DMS153 (cell line): ENCODE measurements at places on chromosomes 6 and 20.

GRCh38 chr20:20814685-20815084 is 102.2 kb upstream of the RALGAPA2 start:
- no peak for DNase-seq

DNA sequence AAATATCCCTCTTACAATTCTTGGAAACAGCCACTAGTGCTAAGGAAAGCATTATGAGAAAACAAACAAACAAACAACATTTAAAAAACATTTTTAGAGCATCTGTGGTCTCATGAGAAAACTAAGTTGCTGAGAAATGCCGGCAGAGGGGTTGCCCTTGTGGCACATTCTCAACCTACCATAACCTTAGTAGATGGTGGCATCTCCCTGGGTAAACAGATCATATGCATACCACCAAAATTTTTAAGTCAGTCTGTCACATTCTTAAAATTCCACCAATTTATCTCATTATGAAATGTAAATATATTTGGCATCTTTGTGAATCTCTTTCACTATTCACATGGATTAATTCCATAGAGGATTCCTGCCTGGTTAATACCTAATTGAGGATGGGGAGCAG is 575.7 kb upstream of the MARCKS start:
- DNase-seq: no peak

DNA sequence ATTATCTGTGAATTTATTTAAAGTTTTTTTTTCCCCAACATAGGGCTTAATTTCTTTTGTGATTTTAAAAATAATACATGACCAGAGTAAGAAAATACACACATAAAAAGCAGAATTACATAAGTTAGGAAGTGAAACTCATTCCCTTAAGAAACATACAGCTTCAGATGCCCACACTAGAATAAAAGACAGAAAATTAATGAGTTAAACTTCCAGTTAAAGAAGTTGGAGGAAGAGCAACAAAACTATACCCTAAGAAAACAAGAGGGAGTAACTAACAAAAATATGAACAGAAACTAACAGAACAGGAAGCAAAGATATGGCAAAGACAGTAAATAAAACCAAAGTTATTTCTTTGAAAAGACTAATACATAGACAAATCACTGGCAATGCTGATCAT is 107.6 kb upstream of the CEP85L start:
- DNase-seq: no peak

- DNase-seq: no peak
These were observed 32.5 kb upstream of the PRND start for GRCh38 chr20:4689220-4689619.

GRCh38 chr6:168662301-168662936 is 221.4 kb downstream of the SMOC2 start:
- DNase-seq: no peak

GRCh38 chr6:41599015-41599851 is 39.0 kb upstream of the MDFI start:
- no peak for DNase-seq

DNA sequence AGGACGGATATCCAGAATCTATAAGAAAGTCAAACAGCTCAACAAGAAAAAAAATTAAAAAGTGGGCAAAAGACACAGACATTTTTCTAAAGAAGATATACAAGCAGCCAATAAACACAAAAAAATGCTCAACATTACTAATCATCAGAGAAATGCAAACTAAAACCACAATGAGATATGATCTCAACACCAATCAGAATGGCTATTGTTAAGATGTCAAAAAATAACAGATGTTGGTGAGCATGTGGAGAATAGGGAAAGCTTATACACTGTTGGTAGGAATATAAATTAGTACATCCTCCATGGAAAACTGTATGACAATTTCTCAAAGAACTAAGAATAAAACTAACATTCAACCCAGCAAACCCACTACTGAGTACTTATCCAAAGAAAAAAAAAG is 23.3 kb upstream of the OSTM1 start:
- DNase-seq: no peak

DNA sequence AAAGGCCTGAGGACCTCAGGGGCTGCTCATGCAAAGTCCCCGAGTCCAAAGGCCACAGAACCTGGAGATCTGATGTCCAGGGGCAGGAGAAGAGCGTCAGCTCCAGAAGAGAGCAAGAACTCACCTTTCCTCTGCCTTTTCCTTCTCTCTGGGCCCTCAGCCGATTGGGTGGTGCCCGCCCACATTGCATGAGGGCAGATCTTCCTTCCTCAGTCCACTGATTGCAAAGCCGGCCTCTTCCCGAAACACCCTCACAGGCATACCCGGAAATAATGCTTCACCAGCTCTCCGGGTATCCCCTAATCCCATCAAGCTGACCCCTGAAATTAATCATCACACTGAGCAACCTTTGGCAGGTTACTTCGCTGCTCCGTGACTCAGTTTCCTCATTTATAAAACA is 33.4 kb downstream of the SPDEF start:
- DNase-seq: no peak

DNA sequence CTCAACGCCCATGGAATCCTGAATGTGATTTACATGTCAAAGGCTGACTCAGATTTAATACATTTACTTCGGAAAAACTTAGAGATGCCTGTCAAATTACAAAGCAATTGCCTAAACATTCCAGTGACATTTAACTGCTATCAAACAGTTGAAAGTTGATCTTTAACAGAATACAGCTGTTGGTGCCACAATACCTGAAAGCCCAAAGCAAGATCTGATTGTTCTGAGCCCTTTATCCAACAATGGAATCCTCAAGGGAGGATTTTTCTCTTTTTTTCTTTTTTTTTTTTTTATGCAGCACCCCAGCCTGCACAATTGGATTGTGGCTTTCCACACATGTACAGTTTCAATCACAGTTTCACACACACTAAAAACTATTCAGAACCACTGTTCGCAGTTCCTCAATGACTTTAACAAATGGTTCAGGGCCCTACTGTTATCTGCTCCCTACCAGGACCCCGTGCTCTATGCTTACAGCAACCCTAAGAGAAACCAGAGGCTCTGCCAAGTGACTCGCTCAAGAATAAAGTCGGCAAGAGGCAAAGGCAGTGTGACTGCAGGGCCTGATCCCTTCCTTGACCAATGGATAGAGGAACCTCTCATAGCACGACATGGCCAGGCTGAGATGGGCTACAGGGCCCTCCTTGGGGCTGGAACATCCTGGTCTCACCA is 33.3 kb downstream of the EPB41L2 start:
- no peak for DNase-seq

- DNase-seq: peak; percentile 51
These were observed 1.0 kb upstream of the DDAH2 start for GRCh38 chr6:31729979-31730630.

DNA sequence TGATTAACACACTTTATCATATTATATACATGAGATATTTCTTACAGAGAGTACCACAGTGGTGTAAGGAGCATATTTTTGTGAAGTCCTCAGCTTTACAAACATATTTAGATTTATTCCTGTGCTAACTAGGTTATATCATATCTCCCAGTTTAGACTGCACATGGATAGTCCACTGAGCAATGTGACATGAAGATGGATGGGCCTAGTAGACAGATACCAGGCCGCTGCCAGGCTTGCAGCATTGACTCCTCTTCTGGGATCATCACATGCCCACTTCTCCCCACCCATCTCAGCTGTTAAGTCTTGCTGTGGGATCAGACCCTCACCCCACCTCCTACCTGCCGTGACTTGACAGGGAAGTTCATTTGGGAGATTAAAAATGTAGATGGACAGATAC is 95.8 kb downstream of the SLX4IP start:
- no peak for DNase-seq

- no peak for DNase-seq
These were observed 29.4 kb downstream of the PRR18 start for GRCh38 chr6:166278579-166279392.

- peak; percentile 87 for DNase-seq
These were observed 5.3 kb upstream of the HMGN4 start for GRCh38 chr6:26532699-26533531.

- DNase-seq: no peak
These were observed 11.5 kb upstream of the CCDC170 start for GRCh38 chr6:151482290-151482689.

DNA sequence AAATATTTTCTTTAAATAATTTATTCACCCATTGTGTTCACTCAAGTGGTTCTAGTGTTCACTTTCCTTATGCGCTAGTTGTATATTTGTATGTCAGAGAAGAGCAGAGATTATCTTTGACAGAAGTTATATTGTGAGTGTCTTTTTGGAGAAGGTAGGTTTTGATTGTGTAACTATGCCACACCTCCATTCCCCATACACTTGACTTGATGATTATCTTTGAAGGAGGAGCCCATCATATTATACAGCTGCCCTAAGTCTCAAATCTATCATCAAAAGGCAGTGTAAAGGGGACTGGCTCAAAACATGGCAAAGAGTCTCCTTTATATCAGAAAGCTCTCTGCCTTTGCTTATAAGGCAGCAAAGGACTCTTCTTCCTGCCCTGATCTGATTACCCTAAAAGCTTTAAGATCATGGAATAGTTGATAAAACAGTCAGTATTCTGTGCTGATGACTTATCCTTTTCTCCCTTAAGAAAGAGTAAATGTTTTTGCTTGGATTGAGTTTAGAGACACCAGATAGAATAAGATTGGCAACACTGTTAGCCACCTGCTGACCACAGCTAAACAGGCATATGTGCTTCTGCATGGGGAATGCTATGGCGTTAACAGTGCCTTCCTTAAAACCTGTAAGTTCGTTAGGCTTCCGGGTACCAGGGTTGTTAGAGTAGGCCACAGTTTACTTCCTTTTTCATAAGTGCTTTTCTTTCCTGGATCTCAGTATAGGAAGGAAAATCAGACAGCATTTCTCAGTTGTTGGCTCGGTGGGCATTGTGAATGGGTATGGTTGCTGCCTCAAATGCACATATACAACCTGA is 22.6 kb downstream of the TOP1 start:
- DNase-seq: no peak

DNA sequence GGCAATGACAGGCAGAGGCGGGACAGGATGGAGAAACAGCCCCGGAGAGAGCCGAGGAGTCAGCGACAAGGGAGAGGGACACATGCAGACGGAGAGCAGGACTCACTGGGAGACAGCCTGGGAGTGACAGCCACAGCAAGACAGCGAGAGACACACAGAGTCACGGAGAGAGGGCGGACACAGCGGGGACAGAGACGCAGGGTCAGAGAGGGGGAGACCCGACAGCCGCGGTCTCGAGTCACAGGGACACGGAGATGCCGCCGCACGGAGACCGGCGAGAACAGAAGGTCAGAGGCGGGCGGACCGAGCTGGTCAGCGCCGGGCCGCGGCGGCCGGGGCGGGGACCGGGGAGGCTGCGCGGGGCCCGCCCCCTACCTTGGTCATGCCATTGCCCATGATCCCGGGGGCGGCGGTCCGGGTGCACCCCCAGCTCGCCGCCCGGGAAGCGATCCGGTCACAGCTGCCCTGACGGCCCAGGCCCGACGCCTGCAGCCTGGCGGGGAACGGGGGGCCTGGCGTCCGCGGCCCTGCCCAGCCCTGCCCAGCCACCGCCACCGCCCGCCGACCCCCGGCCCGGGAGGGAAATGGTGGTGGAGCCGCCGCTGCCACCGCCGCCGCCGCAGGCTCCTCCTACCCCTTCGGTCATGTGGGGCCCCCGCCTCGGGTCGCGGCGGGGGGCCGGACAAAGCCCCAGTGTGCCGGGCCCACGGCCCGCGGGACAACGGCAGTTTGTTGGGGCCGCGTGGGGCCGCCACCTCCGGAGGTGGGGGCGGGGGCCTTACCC is at the start of the genes DUSP15 and TTLL9:
Gene DUSP15 (minus strand): TSS at position 586 of the 784 bp plus-strand sequence. CDS start 190 bp downstream, at position 396.
Gene TTLL9 (plus strand): TSS at position 693 of the 784 bp plus-strand sequence. CDS start 493 bp downstream, outside the sequence.
- no peak for DNase-seq

- DNase-seq: no peak
These were observed 210.9 kb downstream of the TBX18 start for GRCh38 chr6:84553527-84553926.

- DNase-seq: no peak
These were observed 27.9 kb upstream of the SIRPG start for GRCh38 chr20:1685304-1686052.

DNA sequence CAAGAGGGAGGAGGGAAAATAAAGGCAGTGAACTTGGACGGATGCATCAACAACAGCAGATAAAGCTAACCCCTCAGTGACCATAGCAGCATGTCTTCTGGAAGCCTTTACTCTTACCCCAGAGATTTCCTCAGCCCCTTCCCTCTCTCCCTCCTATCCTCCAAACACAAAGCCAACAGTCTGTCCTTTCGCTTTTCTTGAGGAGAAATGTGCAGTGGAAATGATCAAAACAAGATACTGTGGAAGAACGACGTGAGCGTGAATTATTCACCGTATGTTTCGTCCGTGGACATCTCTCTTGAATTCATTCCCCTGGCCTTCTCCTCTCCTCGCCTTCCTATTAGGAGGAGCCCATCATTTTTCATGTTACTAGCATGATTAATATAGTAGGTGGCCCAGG is 8.5 kb downstream of the NRN1 start:
- DNase-seq: no peak

GRCh38 chr6:37845026-37845911 is 25.7 kb downstream of the ZFAND3 start:
- no peak for DNase-seq

- no peak for DNase-seq
These were observed 133.1 kb downstream of the LY86 start for GRCh38 chr6:6721606-6722005.

- DNase-seq: no peak
These were observed 246.2 kb downstream of the HIVEP2 start for GRCh38 chr6:142698751-142699150.

DNA sequence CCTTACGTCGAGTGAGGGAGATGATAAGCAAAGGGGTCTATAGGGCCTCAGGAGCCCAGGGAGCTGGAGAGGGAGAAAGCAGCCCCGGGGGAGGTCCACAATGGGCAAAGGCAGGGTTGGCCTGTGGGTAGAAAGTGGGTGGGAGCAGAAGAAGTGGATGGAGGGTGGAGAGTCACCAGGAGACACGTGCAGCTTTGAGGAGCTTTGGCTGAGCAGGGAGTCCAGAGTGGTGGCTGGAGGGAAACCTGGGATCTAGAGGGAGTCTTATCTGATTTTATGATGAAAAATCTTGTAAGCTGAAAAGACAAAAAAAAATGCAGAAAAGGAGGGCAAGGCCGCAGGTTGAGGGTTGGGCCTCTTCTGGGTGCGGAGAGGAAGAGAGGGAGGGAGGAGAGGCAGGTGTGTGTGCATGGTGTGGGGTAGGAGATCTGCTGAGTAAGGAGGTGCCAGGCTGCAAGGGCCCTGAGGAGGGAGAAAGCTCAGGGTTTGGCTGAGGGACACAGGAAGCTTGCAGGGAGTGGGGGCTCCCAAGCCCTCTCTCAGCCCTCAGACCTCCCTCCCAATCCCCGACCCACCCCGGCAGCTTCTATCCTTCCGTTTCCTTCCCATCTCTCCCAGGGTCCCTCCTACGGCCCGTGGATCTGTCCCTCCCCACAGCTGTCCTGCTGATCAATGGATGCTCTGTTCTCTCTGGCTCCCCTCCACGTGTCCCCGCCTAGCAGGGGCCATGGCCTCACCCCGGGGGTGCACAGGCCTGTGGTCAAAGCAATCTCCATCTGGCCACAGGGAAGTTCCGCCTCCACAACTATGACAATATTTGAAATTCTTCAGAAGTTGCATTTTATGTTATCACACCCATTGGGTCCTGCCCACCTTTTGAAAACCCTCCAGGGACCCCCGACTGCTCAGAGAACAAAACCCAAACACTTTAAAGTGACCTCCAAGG is 17.1 kb upstream of the BPI start:
- DNase-seq: no peak
